T-helper 17 cell (primary cell): ENCODE measurements at places on chromosomes 4 and X.
A peak's percentile ranks its signal among the peaks of the same experiment; 100 is the strongest.

- peaks cover 46% of the 10 kb centered on the region for H3K4me1 ChIP-seq
- peak overlapping the region; percentile 37 for H3K27ac ChIP-seq
- no peaks in the 10 kb centered on the region for H3K27me3 ChIP-seq
- H3K36me3 ChIP-seq: peaks cover 8% of the 10 kb centered on the region
These were observed 3.5 kb upstream of the DDX60L start for GRCh38 chr4:168483811-168484210.

DNA sequence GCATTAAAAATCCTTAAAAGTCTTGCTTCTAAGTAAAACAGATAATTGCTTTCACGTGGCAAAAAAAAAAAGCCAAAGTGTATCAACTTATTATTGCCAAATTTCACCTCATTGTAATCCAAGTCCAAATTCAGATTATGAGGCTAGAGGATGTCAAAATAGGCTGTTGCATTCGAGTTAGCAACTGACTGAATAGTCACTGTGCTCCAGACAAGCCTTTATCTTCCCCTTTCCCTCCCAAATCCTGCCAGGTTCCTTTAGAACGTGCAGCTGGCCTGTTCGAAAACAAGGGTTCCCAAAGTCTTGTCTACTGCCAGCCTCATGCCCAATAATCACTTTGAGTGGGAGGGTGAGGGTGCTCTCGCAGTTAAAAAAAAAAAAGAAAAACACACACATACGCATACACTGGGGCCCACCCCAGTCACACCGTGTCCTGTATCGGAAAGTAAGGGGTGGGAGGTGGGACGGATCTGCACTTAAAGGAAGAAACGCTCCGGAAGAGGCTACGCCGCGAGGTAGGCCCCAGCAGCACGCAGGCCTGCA lies 603 bp downstream of the MAD2L1 start:
- no peaks in the 10 kb centered on the region for H3K27me3 ChIP-seq
- H3K4me3 ChIP-seq: peak overlapping the region; percentile 98
- peaks cover 7% of the 10 kb centered on the region for H3K36me3 ChIP-seq
- H3K27ac ChIP-seq: peak overlapping the region; percentile 97
- peaks cover 42% of the 10 kb centered on the region for H3K4me1 ChIP-seq
- no peak for DNase-seq

DNA sequence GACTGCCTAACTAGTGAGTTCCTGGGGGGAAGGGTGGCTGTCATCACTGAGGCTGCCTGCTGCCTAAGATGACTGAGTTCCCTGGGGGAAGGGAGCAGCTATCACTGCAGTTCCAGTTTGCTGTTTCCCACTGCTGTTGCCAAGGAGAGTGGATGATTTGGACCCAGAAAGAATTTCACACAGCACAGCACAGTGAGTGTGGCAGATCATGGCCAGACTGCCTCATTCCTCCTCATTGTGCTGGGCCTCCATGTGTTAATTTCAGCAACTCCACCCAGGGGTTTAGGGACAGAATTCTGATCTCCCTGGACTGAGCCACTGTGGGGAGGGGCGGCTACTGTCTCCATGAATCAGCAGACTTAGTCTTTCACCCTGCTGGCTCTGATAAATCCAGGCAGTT lies 125.0 kb downstream of the TEX13C start:
- DNase-seq: no peak
- no peak overlapping the region for H3K4me3 ChIP-seq
- no peaks in the 10 kb centered on the region for H3K36me3 ChIP-seq

- H3K4me3 ChIP-seq: no peak overlapping the region
- no peak overlapping the region for H3K27ac ChIP-seq
- H3K4me1 ChIP-seq: no peaks in the 10 kb centered on the region
These were observed 653.2 kb upstream of the GALNT7 start for GRCh38 chr4:172515266-172515879.

DNA sequence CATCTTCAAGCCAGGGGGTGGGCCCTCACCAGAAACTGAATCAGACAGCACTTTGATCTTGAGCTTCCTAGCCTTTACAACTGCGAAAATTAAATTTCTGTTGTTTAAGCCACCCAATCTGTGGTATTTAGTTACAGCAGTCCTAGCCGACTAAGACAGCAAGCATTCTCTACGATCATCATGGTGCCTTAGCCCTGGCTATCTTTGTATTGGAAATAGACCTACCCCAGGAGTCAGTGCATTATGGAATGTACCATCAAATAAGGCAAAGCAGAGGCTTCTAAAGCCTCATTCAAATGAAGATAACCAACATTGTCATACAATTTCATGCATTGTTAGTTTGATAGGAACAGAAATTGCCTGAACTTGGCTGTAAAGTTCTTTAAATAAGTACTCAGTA lies 75.0 kb downstream of the PARM1 start:
- H3K27ac ChIP-seq: no peak overlapping the region
- no peaks in the 10 kb centered on the region for H3K4me1 ChIP-seq
- H3K36me3 ChIP-seq: no peaks in the 10 kb centered on the region
- no peak for DNase-seq
